ENCODE measurements at places on chromosomes 1 and 21.

DNA sequence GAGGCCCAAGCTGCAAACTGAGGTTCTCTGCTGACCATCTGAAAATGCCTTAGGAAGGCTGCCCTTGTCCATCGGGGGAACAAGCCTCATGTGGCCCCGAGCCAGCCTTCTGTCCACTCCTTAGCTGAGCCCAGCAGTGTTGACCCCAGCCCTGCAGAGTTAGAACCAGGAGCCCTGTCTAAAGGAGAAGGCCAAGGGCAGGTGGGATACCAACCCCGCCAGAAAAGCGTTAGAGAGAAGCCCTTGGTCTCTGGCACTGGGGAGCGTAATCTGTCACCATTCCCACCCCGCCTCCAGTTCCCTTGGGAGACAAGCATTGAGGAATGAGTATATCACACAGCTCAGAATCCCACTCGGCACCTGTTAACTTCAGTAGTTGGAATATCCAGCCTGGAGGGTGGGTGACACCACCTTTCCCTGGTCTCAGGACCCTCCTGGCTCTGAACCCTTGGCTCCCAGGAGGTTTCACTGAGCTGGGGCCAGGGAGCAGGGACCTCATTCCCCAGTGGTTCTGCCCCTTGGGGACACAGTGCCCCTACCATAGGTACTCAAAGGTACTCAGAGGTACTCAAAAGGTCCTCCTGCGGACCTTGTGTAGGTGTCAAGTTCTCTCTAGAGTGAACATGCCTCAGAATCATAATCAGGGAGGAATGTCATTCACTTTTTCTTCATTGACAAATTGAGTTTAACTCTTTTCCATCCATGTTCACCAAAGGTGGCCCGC lies 16.4 kb downstream of the ETS2 start:
- no peak for DNase-seq

- DNase-seq: no peak
Observed at GRCh38 chr21:28922368-28922767, 70.3 kb downstream of the LTN1 start.

GRCh38 chr1:99482750-99483149 lies 163.2 kb upstream of the PALMD start:
- DNase-seq: no peak

- no peak for DNase-seq
Observed at GRCh38 chr1:245762396-245762910, 607.7 kb downstream of the KIF26B start.

GRCh38 chr1:109274533-109275476 lies 8.1 kb downstream of the PSRC1 start:
- DNase-seq: no peak

- no peak for DNase-seq
Observed at GRCh38 chr1:5662744-5663126, 329.5 kb downstream of the NPHP4 start.

DNA sequence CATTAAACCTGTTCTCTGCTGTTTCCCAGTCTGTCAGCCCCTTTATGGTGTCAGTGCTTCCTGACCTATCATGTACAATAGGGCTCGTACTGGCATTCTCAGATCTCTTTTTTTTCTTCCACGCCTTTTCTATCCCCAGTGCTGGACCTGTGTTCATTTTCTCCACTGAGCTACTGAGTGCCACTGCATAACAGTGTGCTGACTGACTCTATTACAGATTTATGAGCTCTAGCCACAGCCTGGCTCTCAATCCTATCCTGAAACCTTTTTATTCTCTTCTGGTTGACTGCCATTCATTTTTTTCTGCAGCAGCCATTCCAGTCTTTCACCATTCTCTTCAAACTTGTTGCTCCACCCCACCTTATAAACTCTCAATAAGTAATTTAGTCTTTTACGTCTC lies 59.6 kb upstream of the MACF1 start:
- no peak for DNase-seq

- no peak for DNase-seq
Observed at GRCh38 chr1:206135248-206135647, 18.1 kb upstream of the AVPR1B start.

GRCh38 chr1:4344065-4344732 lies 310.2 kb upstream of the AJAP1 start:
- DNase-seq: no peak

DNA sequence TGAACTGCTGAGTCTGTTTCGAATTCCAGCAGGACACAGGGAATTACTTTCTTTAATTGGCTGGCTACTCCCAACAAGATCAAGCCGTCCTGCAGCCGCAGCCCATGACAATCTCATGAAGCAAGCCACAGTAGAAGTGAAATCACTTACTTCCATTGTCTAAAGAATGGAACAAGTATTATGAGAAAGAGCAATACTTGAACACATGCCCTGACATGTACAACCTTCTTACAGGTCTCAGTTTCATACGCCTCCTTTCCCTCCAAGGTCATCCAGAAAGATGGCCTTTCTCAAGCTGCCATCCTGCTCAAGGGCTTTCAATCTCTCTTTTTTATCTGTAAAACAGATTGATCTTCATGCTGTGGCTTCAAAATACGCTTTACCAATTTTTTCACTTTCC lies 85.1 kb downstream of the PCSK9 start:
- no peak for DNase-seq

- DNase-seq: peak; percentile 59
Observed at GRCh38 chr1:161071886-161072371, 2.2 kb upstream of the ARHGAP30 start.

- DNase-seq: no peak
Observed at GRCh38 chr1:97758541-97759057, 162.2 kb downstream of the DPYD start.

GRCh38 chr1:77899647-77900320 lies 11.4 kb downstream of the NEXN start:
- no peak for DNase-seq

DNA sequence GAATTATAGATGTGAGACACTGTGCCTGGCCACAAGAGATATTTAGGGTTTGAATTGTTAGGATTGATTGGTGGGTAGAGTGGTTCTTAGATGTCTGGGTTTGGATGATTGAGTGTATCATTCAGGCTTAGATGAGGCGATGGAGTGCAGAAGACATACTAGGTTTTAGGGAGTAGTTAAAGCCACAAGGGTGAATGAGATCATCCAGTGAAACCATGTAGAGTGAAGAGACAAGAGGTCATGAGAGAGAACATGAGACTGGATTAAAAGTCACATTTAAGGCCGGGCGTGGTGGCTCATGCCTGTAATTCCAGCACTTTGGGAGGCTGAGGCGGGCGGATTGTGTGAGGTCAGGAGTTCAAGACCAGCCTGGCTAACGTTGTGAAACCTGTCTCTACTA lies 37.2 kb downstream of the ZFYVE9 start:
- DNase-seq: no peak

DNA sequence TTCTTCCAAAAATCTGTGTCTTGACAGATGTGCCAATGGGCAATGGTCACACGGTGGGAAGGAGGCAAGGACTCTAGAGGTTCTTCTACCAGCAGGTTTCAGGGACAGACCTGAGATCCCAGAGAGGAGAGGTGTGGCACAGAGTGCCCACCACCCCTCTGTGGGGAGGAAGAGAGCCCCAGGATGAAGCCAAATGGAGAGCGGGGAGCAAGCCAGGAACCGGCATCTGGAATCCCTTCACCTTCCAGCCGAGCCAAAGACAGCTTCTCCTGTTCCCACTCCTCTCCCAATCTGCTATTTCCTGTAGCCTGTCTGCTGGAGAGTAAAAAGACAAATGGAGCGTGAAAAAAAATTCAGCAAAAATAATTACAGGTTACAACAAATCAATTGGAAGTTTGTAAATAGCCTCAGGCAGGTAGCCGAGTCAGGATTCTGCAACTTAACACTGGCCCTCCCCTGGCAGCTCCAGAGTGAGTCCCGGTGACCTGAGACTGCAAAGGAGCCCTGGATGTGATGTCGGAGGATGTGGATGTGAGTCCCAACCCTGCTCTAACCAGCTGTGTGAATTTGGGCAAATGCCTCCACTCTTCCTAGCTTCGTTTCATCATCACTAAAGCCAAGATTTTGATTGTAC lies 45.4 kb upstream of the LRRN2 start:
- DNase-seq: no peak

DNA sequence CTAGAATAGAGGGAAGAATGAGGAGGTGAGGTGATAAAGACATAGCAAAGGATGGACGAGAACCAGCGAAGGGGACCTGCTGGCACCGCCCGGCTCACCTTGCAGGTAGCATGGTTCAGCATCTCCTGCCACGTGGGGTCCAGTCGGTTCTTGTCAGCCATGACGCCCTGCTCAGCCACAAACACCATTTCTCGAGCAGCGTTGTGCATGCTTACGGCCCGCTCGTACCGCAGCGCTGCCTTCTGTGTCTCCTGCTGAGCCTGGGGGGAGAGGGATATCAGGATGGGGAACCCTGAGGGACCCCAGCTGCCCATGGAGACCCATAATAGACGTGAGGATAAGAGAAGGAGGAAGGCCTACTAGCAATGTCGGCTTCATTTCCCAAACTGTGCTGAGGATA lies 11.4 kb downstream of the SH3BP5L start:
- no peak for DNase-seq

DNA sequence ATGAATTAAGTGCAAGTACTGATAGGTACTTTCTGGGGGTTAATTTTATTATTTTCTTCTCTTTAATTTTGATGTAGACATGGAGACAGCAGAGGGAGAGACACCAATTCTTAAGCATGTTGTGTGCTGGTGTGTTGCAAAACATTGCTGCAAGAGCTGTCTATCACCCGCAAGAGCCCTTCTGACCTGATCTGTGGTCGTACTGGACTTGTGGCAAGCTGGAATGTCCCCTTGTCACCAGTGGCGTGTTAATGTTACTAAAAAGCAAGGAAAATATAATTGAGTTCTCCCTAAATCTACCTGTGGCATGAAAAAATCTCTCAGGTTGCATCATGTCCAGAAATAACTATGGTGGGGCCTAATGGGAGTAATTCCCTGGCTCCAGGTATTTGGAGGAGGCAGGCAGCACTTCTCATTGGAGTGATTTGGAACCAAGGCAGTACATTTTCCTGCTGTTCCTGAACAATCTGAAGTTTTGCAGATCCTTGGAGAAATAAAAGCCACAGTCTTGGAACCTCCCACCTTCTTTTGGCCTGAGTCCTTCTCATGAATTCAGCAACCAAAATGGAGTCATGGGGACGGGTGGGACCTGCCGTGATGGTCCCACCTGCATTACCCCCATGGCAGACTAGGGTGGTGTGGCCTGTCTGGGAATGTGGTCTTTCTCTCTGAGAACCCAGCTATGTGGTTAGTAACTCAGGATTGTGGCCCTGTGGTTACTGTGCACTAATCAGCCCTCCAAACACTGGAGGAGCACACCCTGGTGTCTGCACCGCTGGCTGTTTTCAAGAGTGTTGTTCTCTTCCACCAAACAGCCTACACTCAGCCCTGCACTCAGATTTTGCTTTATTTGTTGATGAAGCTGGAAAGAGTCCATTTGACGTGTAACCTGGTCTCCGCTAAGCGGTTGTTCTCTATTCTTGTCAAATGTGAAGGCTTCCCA lies 57.4 kb downstream of the GALNT2 start:
- no peak for DNase-seq

DNA sequence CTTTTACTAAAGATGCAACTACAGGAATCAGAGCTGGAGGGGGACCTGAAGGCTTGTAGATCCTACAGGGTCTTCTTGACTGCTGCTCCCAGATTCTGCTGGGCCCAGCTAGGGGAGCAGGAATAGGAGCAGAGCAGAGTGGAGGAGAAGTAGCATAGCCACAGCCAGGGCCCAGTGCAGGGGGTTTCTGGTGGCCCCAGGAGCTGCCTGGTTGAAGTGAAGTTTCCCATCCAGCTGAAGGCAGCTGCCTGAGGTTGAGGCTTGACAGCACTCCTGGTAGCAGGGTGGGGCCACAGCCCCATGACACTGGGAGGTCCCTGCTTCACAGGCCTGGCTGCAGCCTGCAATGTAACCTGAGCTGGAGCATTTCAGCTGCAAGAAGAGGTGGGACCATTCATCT lies 2.0 kb upstream of the INPP5B start:
- DNase-seq: no peak

DNA sequence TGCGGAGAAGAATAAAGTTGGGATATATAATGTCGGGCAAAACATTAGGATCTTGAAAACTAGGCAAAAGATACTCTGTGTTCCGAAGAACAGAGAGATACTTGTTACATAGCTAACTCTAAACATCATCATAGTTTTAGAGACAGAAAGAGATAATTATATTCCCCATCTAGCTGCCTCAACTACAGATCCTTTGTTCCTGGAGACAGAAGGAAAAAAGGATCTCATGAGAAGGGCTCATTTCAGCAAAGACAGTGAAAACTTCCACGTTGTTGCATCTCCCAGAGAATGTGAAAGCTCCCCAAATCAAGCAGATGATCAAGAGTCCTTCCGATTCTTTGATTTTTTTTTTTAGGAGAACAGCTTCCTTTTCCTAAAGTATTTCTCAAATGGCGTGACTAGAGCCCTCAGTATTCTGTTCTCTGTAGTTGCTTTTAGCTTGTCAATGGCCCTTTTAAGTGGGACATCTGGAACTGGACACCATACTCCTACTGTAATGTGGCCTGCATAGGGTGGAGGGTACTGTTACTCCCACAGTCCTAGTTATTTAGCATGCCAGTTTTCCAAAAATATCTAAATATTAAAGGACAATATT lies 1048.2 kb downstream of the TTLL7 start:
- DNase-seq: no peak

GRCh38 chr1:230750576-230750975 lies 3.4 kb downstream of the CAPN9 start:
- DNase-seq: no peak

- peak; percentile 36 for DNase-seq
Observed at GRCh38 chr1:116497656-116498055, 73.2 kb downstream of the CD58 start.

GRCh38 chr1:114756949-114757454 lies 782 bp downstream of the CSDE1 start:
- peak; percentile 22 for DNase-seq

- DNase-seq: no peak
Observed at GRCh38 chr1:202127836-202128622, 5.3 kb downstream of the GPR37L1 start.

GRCh38 chr1:153515504-153516394 lies 20.0 kb downstream of the S100A6 start:
- DNase-seq: peak; percentile 20

GRCh38 chr1:16367968-16368890 lies 1.2 kb downstream of the SZRD1 start:
- no peak for DNase-seq

DNA sequence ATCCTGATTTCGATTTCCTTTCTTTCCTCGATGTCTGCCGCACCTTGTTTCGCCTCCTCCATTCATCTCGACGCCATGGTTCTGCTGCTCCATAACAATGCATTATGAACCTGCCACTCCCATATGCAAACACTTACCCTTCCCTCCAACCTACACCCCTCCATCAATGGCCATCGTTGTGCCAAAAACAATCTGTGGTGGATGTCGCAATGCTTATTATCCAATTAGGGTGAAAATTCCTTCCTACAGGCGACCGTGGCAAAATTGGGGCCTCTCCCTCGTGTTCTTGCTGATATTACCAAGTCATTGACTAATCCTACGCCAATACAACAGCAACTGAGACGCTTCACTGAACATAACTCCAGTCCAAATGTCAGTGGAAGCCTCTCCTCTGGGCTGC lies 40.3 kb downstream of the CLEC20A start:
- no peak for DNase-seq

GRCh38 chr1:80657707-80658106 lies 1143.0 kb upstream of the ADGRL2 start:
- no peak for DNase-seq

GRCh38 chr1:162142968-162143367 lies 73.5 kb downstream of the NOS1AP start:
- DNase-seq: no peak
